ENCODE measurements at places on chromosomes 5 and 9.

DNA sequence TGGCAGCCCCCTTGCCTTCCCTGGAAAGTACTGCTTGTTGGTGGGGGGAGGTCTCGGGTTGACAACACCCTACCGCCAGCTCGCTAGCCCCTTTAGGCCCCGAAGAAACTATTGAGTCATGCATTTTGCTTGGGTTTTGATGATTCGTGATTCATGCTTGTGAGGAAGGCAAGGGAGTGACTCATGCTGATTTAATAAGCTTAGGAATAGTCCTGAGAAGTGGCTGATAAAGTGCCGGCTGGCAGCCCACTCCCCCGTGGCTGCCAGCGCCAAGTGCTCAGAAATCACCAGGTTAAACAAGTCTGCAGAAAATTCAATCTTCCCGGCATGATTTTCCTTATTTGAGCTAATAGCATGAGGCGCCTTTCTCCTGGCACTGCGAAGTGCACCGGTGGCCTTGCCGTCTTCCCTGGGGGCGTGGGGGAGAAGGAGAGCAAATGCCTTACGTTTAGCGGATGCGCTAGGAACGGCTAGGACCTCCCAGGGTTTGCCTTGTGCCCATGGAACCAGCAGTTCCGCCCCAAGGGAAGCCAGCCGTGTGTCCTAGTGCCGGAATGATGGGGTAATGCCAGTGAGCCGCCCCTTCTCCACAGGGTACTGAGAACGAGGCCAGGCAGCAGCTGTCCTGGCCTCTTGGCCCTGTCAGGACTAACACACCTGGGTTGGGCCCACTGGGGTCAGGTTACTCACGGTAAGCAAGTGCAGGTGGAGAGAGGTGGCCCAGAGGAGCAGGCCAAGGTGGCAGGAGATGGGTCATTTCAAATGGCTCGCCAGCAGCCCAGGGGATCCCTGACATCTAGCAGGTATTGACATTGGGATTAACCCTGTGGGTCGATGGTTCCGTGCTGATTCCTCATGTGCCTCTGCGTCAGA, 151.9 kb downstream of the MACROH2A1 start:
- no peak for DNase-seq

DNA sequence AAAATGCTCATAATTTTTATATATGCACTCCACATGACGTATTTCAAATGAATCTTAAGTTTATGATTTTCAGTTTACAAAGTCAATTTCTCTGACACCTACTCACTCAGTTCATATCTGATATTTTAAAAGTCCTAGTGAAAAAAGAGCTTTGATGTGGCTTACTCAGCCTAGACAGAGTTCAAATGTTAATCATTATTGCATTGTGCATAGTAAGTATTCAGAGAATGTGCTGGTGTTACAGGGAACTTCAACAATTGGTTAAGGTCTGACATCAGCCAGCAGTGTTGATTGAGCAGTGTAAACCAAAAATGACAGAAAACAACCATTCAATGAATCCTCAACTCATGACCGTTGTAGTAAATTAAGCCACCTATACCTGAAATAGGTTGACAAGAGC, 147.2 kb upstream of the LHFPL2 start:
- DNase-seq: no peak

DNA sequence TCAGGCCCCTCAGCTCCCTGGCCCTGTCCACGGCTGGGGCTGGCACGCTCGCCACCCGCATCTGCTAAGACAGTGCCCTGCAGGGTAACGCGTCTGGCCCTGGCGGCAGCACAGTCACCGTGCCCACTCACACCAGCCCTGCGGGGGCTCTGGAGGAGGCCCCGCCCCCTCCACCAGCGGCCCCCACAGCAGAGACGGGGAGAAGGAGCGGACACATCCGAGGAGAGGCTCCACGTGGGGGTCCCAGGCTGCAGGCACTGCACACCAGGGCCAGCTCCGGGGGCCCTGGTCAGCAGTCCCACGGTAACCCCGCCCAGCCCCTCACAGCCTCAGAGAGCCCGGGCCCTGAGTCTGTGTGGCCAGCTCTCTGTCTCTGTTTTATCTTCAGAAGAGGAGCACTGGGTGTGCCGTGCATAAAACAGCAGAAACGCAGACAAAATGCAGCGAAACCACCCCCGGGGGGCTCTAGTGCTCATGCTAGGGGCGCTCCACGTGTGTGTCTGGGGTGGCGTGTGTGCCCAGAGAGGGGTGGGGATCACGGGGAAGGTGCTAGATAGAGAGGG, 47.5 kb upstream of the NRARP start:
- DNase-seq: no peak

GRCh38 chr9:6766606-6767005, 8.8 kb downstream of the KDM4C start:
- DNase-seq: no peak

- no peak for DNase-seq
These were observed 8.9 kb downstream of the OTP start for GRCh38 chr5:77629509-77630113.

GRCh38 chr5:173679909-173680630, 63.6 kb upstream of the BOD1 start:
- no peak for DNase-seq

DNA sequence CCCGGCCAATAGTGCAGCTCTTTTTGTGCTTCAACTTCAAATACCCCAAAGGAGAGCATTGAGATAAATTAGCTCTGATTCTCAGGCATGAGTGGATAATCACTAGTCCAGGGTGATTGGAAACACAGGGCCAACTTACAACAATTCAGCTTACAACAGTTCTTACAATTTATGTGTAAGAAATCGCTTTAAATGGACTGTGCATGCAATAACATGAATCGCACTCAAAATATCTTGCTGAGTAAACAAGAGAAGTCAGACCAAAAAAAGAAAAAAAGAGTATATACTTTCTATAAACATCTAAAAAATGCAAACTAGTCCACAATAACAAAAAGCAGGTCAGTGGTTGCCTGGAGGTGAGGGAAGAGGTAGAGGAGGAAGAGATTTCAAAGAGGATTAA, 150.6 kb upstream of the EDIL3 start:
- DNase-seq: no peak

- no peak for DNase-seq
These were observed 11.6 kb upstream of the TYRP1 start for GRCh38 chr9:12681620-12682019.

GRCh38 chr5:141003791-141004611, 37.7 kb downstream of the PCDHAC2 start:
- DNase-seq: no peak

- no peak for DNase-seq
These were observed 104.3 kb downstream of the PLPPR1 start for GRCh38 chr9:101132801-101133200.

DNA sequence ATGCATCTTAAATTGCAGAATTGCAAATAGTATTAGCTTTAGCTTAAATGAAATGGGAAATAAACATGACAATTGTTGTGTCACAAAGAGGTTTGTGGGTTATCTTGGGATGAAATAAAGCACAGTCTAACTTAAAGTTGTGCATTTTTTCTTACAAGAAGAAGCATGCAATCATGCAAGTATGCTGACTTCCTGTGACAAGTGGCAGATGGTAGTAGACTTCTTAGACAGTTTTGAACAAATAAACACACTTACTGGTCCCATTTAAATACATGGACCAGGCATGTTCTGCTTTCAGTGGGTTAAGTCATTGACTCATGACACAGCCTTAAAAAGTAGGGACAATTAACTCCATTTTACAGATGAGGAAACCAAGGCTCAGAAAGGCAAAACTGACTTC, 15.9 kb upstream of the C5orf63 start:
- DNase-seq: no peak

DNA sequence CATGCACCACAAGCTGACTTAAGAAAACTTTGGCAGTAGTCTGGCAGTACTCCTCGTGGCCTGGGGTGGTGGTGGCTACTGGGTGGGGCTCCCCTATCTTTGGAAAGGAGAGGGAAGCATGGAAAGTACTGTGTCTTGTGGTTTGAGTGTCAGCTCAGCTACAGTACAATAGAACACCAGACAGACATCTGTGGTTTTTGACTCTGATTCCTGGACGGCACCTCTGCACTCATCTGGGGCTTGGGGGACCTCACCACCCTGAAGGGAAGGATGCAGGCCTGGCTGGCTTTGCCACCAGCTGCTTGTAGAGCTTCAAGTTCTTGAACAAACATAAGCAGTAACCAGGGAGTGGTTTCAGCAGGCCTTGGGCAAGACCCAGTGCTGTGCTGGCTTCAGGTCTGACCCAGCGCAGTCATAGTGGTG, 40.6 kb downstream of the TNFSF8 start:
- no peak for DNase-seq

GRCh38 chr5:93055561-93055960, 525.5 kb downstream of the NR2F1-AS1 start:
- no peak for DNase-seq

- DNase-seq: no peak
These were observed 19.4 kb upstream of the C5orf63 start for GRCh38 chr5:127092690-127093089.

- DNase-seq: no peak
These were observed 114.3 kb upstream of the SLC25A48 start for GRCh38 chr5:135720191-135720590.

DNA sequence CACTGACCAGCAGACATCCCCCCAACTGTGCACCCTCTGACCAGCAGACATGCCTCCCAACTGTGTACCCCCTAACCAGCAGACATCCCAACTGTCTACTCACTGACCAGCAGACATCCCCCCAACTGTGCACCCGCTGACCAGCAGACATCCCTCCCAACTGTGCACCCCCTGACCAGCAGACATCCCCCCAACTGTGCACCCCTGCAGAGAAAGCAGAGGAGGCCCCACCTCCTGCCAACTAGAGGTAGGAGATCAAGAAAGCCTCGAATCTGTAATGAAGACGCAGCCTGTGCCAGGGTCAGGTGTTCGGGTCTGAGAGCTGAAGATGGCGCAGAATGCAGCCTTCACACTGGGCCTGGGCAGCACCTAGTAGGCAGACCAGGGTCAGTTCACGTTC, 29.8 kb upstream of the NSMF start:
- no peak for DNase-seq

GRCh38 chr5:68848091-68848490, 245.7 kb upstream of the SLC30A5 start:
- no peak for DNase-seq

DNA sequence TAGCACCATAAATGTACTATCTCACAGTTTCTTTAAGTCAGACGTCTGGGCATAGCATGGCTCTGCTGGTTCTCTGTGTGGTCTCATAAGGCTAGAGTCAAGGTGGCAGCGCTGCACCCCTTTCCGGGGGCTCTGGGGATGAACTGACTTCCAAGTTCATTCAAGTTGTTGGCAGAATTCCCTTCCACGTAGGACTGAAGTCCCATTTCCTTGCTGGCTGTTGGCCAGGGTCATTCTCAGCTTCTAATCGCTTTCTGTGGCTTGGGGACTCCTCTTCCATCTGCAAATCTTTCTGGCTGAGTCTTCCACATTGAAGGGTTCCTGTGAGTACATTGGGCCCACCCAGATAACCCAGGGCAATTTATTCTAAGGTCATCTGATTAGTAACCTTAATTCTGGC, 211.0 kb downstream of the AGTPBP1 start:
- no peak for DNase-seq

GRCh38 chr9:132755096-132755495, 84.8 kb downstream of the GTF3C4 start:
- DNase-seq: no peak

DNA sequence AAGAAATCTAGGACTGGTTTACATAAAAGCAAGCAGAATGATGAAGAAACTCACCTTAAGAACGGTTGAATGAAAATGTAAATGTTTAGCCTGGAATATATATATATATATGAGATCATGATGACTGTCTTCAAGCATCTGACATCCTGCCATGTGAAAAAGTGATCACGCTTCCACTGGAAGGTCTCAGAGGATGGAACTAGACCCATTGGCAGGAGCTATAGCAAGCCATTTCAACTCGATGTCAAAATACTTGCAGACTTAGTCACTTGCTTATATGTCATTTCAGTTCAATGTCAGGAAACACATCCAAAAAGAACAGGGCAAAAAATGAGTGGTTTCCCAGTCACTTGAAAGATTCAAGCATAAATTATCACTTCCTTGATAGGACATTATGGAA, 22.2 kb upstream of the TMEM161B start:
- no peak for DNase-seq

DNA sequence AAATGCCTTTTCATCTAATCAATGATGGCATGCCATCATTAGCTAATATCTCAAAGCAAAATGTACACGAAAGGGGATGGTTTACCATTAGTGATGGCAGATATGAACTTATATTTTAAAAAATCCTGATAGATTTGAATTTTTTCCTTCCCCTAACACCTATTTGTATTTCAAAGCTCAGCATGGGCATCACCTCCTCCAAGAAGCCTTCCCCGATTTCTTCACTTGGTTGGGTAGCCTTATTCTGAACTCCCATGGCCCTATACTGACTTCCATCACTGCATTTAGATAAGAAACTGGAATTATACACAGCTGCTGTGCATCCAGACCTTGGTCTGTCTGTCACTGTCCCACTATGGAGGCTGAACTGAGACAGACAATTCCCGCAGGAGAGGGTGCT, 49.6 kb upstream of the FBXW11 start:
- DNase-seq: no peak

GRCh38 chr5:157362982-157363381, 97.0 kb upstream of the NIPAL4 start:
- no peak for DNase-seq

- DNase-seq: no peak
These were observed 28.3 kb downstream of the PRRX2 start for GRCh38 chr9:129693741-129694140.

DNA sequence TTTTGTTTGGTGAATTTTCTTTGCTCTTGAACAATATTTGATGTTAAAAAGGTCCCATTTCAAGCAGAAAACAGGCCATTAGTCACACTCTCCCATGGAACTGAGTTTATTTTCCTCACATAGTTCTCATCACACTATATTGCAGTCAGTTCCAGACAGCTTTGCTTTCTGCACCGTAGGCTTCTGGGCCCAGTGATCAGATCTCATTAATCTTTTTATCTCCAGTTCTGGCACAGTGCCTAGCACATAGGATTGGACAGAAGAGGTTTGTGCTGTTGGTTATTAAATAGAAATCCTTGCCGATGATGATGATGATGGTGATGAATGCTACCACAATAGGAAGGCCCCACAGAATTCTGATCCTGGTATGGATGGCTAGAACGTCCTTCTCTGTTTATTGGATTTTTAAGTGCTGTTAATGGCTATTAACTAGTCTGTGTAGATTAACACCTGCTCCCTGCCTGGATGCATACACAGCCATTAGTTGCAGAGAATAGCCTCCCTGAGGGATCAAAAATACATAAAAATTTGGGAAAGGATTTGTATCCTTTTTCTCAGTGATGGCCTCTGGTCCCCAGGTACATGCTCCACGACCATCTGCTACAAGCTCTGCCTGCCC, 52.0 kb upstream of the NTRK2 start:
- no peak for DNase-seq
